ENCODE measurements at places on chromosomes 3 and 15.

- no peak for DNase-seq
Measured at GRCh38 chr3:9653565-9654248, 4.4 kb downstream of the MTMR14 start.

GRCh38 chr3:69425249-69425648 is 39.4 kb upstream of the FRMD4B start:
- peak; percentile 28 for DNase-seq

DNA sequence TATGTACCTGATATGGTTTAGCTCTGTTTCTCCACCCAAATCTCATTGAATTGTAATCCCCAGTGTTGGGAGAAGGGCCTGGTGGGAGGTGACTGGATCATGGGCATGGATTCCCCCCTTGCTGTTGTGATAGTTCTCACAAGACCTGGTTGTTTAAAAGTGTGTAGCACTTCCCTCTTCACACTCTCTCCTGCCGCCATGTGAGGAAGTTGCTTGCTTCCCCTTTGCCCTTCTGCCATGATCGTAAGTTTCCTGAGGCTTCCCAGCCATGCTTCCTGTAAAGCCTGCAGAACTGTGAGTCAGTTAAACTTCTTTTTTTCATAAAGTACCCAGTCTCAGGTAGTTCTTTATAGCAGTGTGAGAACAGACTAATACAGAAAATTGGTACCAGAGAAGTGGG is 93.1 kb downstream of the C3orf70 start:
- no peak for DNase-seq

GRCh38 chr15:44195151-44195740 is at the start of gene FRMD5:
Gene FRMD5 (minus strand): TSS chr15:44195271.
- peak; percentile 97 for DNase-seq

DNA sequence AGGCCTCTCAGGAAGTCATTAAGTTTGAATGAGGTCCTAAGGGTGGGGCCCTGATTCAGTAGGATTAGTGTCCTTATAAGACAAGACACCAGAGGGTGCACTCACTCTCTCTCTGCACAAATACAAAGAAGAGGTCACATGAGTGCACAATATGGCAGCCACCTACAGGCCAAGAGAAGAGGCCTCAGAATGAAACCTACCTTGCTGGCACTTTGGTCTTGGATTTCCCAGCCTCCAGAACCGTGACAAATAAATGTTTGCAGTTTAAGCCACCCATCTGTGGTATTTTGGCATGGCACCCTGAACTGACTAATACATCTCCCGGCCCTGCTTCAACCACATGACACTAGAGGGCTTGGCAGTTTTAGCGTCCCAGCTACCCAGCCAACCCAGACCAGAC is 73.9 kb upstream of the CHRNB4 start:
- no peak for DNase-seq

- DNase-seq = no peak
Measured at GRCh38 chr3:132694991-132695390, 27.2 kb downstream of the NPHP3 start.

DNA sequence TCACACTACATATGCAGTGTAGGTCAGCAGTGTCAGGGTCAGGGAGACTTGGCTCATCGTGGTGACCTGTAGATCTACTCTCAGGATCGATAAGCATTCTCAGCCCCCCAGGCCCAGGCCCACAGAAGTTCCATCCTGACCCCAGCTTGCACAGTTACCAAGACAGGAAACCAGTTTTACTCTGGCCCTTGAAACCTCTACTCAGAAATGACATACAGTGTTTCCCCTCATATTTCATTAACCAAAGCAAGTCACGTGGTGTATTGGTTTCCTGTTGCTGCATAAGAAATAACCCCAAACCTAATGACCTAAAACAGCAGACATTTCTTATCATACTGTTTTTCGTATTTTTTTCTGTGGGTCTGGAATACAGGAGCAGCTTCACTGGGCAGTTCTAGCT is 242.2 kb downstream of the SLCO3A1 start:
- DNase-seq = no peak

- peak; percentile 26 for DNase-seq
Measured at GRCh38 chr3:4751502-4752101, 227.6 kb upstream of the BHLHE40 start.

DNA sequence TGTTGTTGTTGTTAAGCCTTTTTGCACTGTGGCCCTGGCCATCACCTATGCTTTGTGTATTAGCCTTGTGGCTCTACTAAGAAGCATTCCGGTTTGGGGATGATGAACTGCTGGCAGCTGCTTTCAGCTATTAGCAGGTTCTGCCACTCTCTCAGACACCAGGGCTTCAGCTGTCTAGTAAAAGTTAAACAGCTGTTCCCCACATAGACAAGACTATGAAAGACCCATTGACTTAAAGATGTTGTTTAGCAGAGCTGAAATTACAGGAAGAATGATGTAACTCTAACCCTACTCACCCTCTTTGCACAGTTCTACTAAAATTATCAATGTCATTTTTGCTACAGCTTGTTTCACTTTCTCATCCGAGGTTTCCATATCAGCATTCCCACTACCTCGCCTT is 131.2 kb upstream of the CGNL1 start:
- no peak for DNase-seq

- no peak for DNase-seq
Measured at GRCh38 chr3:58668247-58668646, 1.7 kb upstream of the FAM3D start.

- no peak for DNase-seq
Measured at GRCh38 chr15:77807611-77808010, 174.9 kb upstream of the LINGO1 start.

GRCh38 chr3:161420746-161421145 is 49.4 kb upstream of the SPTSSB start:
- no peak for DNase-seq

DNA sequence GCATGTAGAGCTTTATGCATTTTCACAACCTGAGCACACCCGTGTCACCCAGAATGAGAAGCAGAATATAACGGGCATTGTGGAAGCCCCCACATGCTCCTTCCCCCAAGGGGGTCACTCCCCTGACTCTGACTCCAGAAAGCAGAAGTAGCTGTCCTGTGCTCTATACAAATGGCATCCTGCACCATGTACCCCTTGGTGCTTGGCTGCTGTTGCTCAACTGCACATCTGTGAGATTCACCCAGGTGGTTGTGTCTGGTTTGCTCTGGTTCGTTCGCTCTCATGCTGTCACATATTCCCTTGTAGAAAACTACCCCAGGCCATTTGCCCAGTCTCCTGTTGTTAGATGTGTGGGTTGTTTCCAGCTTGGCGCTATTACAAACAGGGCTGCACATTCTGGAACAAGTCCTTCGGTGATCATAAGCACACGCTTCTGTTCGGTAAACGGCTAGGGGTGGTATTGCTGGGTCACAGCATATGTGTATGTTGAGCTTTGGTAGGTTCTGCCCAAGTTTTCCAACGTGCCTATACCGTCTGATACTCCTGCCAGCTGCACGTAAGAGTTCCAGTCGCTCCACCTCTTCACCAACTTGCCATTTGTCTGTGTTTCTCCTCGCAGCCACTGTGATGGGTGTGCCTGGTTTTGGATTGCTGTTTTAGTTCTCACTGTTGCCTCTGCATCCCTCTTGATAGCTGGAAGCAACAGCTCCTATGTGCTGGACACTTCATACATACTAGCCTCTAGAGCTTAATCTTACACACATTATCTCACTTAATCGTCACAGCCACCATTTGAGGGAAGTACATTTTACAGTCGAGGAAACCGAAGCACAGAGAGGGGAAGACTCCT is 65.4 kb upstream of the SLC6A6 start:
- no peak for DNase-seq

GRCh38 chr3:161821591-161821990 is 325.0 kb downstream of the OTOL1 start:
- DNase-seq = no peak

DNA sequence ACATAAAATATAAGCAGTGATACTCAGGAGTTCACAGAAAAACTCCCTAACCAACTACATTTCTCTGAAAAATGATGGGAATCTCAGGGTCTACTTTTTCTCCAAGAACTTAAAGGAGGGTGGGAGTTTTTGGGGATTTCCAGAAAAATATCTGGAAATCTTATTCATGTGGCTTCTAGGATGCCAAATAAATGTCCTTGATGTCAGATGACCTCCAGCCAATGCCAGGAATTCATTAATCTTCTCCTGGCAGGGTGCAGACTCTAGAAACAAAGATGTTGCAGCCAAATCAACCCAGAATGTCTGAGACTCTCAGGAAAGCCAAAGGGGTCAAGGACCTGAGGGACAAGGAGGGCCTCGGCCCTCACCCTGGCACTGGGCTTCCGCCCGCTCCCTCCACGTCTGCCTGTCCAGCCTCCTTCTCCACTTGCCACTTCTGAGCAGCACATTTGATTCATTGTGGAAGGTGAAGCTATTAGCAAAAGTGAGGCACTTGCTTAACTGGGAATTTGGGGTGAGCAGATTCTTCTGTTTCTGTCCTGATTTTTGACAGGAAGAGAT is 61.9 kb upstream of the HEG1 start:
- no peak for DNase-seq

- no peak for DNase-seq
Measured at GRCh38 chr3:72411843-72412242, 436.4 kb downstream of the SHQ1 start.

DNA sequence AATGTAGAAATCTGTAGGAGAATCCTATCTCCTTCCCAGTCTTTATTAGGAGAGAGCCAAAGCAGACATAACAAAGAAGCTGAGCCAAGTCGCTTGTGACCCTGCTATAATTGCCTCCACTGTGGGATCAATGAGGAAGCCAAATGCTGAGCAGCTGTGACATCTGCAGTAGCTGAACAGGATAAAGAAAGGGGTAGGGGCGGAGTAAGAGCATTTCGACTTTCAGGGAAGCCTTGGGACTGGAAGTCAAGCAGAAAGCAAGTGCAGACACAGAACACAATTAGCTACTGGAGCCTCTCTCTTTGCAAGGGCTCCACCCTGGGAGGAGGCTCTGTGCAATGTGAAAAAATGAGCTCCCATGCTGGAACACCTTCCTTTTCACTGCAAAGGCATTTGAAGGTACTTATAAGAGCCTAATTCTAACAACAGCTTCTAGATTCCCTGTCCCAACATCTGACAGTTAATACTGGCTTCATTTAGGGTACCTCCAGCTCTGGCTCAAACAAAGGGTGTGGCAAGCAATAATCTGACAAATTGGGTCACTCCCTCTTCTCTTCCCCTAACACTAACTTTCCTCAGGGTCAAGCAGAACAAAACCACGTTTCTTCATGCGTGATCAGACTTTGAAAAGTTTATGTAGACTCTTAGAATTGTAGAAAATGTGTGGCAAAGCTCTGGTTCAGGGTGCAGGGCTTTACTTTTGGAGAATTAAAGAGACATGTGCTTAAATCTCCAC is 166.4 kb downstream of the CADPS start:
- DNase-seq = no peak

DNA sequence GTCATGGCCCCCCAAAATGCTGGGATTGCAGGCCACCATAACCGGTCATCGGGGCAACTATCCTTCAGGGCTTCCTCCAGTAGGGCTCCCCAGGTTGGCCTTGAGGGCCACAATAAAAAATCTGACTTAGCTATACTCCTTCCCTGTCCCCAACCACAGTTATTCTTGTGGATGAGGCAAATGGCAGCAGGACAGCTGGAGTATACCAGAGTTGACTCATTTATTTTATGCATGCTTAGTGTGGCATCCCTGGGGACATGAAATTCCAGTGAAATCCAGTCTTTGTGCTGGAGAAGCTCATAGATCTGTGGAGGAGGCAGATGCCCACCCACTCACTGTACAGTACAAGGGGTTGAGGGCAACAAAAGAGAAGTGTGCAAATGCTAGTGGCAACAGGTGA is 109.5 kb downstream of the RORA start:
- DNase-seq = no peak

DNA sequence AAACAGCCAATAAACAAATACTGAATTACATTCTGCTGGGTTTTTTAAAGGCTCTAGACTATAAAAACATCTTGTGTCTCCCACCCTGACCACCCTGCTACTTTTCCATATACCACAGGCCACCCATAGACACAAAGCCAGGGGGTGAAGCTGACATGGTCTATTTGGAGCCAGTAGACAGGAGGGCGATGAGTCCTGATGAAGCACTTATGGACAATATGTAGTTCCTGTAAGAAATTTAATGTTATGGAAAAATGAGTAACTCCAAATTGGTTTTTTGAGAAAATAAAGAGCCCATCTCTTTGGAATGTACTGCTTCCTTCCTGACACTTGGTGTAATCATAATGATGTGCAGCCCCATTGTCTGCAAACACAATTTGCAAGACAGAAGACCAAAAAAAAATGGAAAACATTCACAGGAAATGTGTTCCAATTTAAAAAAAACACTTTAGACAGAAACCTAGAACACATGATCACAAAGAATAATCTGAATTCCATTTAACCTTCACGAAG is 11.8 kb downstream of the SSR3 start:
- no peak for DNase-seq

- no peak for DNase-seq
Measured at GRCh38 chr3:21216598-21216997, 534.4 kb downstream of the ZNF385D start.

GRCh38 chr15:77282333-77282732 is 137.6 kb downstream of the PEAK1 start:
- no peak for DNase-seq

GRCh38 chr3:79203144-79203519 is 564.7 kb downstream of the ROBO1 start:
- DNase-seq = no peak

DNA sequence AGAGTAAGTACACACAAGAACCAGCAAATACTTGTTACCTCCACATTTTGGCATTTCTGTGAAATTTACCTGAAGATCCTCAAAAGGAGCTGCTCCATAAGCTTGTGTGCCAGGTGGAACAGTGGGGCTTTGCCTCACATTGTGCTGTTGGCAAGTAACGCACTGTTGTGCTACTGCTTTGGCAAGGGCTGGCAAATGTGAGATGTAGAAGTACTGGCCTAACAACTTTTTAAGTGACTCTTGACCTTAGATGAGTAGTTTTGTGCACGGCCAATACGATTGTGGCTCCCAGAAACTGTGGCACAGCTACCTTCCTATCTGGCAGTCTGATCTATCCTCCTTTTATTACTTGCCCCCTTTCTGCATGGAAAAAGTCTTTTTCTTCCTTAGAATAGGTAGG is 337.0 kb downstream of the KCNH8 start:
- no peak for DNase-seq

Measured in midbrain (tissue), 1 donor.